BE2C (cell line): ENCODE measurements at places on chromosomes 16 and 17.
A peak's percentile ranks its signal among the peaks of the same experiment; 100 is the strongest.

DNA sequence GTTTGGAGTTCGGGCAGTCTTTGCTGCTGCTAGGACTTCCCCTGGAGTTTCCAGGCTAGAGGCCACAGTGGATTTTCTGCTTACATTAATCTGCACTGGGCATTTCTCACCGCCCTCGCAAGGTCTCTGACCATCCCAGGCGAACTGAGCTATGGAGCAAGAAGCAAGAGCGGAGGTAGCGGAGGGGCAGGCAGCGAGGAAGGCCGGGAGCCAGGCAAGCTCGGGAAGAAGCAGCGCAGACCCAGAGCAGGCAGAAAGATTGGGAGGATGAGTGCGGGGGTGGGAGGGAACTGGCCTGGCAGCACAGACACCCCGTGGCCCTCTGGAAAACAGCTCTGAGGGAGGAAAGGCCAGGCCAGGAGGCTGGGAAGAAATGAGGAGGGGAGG lies 3.8 kb downstream of the COTL1 start:
- peak; percentile 39 for DNase-seq

- peak; percentile 90 for DNase-seq
Measured at GRCh38 chr17:70168977-70169708, at the start of gene KCNJ2. KCNJ2 (plus strand) TSS chr17:70169532; CDS start chr17:70175040, 5,508 bp downstream.

- no peak for DNase-seq
Measured at GRCh38 chr17:6480303-6480675, 36.0 kb downstream of the PIMREG start.

GRCh38 chr17:63151941-63152523 lies 186.0 kb downstream of the TANC2 start:
- DNase-seq, result no peak

DNA sequence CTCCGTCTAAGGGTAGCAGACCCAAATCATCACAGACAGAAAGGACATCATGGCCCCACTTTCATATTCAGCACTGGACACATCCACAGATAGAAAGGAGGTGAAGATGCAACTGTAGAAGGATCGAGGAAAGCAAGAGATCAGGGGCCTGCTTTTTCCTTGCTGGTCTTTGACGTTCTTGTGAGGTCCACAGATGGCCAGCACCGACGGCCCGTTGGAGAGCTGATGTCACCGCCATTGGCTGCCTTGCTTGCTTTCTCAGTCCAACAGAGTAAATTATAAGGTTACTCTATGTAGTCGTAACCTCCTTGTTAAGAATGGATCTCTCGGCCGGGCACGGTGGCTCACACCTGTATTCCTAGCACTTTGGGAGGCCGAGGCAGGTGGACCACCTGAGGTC lies 5.1 kb upstream of the RBFOX3 start:
- no peak for DNase-seq

- peak; percentile 78 for DNase-seq
Measured at GRCh38 chr17:68172461-68172954, 75.3 kb upstream of the AMZ2 start.

- DNase-seq, result peak; percentile 89
Measured at GRCh38 chr17:78258323-78259191, 27.1 kb downstream of the TMEM235 start.

DNA sequence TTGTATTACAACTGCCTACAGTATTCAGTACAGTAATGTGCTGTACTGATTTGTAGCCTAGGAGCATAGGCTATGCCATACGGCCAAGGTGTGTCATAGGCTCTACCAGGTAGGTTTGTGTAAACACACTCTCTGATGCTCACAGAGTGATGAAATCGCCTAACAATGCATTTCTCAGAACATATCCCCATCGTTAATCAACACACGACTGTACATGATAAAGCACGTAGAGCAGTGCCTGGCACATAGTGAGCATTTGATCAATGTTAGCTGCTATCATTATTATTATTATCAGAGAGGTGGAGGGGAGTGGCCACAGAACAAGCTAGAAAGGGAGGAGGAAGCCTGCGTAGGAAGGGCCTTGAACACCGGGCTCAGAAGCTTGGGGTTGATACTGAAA lies 81.1 kb upstream of the LHX1 start:
- no peak for DNase-seq

- DNase-seq, result peak; percentile 59
Measured at GRCh38 chr16:554640-555365, 5.4 kb upstream of the PRR35 start.

DNA sequence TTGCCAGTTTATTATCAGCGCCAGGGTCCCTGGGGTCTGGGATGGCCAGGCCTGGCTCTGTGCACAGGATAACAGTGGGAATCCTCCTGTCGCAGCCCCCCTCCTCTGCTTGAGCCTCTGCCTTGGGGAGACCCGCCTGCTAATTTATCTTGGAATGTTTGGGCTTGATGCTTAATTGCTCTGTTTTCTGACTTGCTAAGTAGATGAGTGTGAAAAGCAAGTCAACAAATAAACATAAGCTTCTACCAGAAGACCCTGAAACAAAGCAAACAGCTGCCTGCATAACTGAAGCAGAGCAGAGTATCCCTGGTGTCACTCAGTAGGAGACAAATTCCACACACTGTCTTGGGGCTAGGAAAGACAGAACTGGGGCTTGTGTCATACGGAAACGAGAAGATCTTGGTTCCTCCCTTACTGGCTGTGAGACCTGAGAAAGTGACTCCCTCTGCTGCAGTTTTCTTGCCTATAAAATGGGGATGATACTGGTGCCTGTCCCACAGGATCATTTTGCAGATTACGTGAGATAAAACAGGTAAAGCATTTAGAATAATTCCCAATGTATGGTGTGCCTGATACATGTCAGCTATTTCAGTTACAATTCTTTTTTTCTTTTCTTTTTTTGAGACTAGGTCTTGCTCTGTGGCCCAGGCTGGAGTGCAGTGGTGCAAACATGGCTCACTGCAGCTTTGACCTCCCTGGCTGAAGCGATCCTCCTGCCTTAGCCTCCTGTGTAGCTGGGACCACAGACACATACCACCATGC lies 44.8 kb upstream of the IRX3 start:
- no peak for DNase-seq

DNA sequence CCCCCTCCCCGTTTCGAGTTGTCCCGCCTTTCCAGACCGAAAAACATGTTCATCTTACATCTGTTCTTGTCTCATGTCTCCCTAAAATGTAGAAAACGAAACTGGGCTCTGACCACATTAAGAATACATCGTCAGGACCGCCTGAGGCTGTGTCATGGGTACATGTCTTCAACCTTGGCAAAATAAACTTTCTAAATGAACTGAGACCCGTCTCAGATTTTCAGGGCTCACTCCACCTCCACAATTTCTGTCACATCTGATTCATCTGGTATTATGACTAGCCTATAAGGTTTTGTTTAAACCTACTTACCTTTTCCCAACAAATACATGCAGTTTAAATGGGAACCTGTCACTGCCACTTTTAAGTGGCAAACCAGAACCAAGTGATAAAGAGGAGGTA lies 621 bp downstream of the SDR42E1 start:
- no peak for DNase-seq

DNA sequence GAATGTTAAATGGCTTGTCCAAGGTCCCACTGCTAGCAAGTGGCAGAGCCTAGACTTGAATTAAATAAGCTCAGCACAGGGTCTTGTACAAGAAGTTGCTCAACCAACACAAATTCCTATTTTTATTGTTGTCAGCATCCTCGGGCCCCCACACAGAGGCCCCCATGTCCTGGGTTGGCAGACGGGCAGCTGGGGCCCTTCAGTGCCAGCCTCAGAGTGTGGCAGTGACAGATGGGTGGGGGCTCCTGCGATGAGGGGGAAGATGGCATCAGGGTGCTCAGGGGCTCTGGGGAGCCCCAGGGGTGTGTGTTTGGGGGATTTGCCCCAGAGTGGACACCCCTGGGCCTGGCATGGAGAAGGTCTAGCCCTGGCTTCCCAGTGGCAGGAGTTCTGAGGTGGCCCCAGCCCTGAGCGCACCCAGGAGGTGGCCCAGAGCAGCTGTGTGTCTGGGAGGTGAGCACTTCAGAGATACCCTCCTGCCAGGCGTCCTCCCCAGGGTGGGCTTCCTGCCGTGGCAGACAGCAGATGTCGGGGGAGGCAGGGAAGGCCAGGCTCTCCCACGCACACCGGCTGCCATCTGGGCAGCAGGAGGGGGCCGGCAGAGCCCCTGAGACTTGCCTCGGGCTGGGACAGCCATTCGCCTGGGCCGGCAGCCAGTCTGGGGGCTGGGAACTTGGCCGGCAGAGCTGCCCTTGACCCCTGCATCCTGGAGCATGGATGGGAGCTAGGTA lies 150.8 kb downstream of the C16orf78 start:
- peak; percentile 86 for DNase-seq

GRCh38 chr16:63361032-63361624 lies 1324.9 kb upstream of the CDH8 start:
- peak; percentile 16 for DNase-seq

GRCh38 chr16:17312094-17312710 lies 158.6 kb downstream of the XYLT1 start:
- no peak for DNase-seq

GRCh38 chr16:26524846-26525245 lies 541.9 kb upstream of the C16orf82 start:
- no peak for DNase-seq

- no peak for DNase-seq
Measured at GRCh38 chr17:4722678-4723240, 8.5 kb upstream of the MED11 start.

DNA sequence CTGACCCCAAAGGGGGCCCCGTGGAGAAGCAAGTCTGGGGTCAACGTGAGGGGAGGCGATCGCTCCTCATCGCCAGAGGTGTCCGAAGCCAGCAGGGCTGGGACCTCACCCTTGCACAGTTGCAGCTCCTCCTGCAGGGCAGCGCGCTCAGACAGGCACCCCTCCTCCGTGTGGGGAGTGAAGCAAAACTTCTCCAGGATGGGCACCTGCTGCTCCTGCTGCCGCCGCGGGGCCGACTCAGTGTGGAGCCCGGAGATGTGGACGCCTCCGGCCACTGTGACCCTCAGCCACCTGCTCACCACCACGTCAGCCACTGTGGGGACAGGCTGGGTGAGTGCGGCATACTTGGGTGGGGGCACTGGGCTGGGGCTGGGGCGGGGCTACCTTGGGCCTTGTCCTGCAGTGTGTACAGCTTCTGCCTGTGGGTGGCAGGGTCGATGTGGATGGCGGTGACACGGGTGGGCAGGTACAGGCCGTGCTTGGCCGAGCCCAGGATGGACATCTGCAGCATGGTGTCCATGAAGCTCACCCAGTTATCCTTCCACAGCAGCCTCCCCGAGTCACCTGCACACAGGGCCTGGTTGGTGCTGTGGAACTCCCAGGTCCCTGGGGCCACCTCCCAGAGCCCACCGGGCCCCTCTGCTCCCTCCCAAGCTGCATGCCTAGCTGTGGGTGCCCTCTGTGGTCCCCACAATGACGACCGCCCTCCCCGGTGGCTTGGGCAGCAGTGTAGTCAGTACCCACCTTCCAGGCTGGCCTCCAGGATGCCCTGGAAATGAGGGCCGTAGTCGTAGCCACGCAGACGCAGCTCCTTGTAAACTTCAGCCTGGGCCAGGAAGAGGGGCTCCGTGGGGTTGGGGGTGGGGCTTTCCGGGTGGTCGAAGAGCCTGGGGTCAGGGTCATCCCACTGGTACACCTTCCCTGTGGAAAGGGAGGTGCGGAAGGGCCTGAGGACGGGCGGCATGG lies 10.8 kb downstream of the FASN start:
- peak; percentile 13 for DNase-seq

DNA sequence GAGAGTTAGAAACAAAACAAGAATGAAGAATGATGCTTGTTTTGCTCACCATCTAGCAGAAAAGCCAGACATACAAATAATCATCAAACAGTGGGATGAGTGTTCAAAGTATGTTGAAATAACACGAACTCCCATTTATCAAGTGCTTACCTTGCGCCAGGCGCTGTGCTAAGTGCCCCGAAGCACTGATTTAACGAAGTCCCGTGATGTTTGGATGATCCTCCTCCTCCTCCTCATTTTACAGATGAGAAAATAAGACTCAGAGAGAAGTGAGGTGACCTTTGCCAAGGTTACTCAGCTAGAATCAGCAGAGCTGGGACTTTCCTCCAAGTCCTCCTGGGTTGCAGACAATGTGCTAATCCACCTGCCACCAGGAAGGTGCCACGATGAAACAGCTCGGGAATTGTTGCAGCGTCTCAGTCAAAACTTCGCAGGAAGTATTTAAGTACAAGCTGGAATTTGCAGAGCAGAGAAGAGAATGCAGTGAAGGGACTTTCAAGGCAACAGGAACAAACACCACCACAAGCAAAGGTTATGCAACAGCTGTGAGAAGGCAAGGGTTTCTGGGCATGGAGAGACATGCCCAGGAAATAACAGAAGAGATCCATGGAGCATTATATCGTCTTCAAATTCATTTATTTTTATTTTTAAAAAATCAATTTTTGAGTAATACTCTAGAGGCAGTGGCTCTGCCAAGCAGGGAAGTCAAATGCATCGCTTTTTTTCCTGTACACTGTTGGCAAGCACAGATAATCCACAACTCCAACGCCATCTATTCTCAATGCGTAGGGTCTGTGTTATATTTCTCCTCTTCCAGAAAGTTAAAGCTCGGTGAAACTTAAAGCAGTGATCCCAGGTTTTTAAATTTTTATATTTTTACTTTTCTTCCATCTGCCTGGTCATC lies 11.1 kb downstream of the PRCD start:
- DNase-seq, result no peak

DNA sequence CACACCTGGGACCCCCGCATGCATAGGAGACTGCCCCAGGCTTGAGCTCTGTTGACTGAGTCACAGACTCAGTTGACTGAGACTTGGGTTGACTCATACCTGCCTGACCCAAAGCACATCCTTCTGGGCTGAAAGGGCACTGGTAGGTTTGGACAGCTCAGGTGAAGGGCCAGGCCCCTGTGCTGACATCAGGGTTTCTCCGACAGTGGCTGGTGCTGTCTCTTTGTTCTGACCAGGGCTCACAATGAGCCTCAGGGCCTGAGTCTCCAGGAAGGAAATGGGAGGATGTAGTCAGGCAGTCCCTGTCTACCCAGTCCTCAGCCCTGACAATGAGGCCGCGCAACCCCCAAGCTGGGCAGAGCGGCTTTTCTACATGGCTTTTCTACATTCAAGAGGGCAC lies 6.5 kb downstream of the SPNS2 start:
- no peak for DNase-seq

GRCh38 chr17:19744492-19744891 lies 3.6 kb downstream of the ALDH3A1 start:
- no peak for DNase-seq

GRCh38 chr17:6994666-6995256 lies 1.1 kb upstream of the ALOX12 start:
- no peak for DNase-seq

DNA sequence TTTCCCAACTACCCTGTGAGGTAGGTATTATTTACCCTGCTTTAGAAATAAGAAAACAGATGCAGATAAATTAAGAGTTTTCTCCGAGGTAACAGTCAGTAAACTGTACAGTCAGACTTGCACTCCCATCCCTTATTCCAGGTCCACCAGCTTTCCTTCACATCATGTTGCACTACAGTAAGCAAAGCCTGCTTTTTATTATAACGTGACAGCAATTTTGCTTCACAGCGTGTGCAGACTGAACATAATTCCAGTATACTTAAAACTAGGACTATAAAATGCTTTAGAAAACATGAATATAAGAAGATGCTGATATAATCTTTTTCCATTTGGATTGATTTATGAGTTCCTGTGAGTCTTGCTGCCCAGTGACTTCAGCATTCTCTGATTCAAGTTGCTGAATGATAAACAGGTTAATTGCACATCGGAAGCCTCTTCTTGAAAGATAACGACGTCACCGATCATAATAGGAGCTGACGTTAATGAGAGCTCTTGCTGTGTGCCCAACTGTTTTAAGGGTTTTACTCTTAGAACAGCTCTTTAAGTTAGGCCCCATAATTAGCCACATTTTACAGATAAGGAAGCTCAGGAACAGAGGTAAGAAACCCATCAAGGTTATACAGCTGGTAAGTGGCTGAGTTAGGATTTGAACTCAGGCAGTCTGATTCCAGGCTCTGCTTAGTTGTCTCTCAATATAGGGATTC lies 1.4 kb downstream of the LIG3 start:
- no peak for DNase-seq
